A549 treated with RU486 at 1 μM for 4 hours (cell line): ENCODE measurements at places on chromosomes 3 and 15. TPM values are rescaled to one million over a fixed set of nuclear protein-coding genes. Genes with fewer than 3 reads are reported as not detected.

The C3orf80 gene
- total RNA-seq, result 2.0 to 2.9 TPM (median 2.1 TPM) in 5 replicates

The INAFM2 gene
- 5.5 to 6.8 TPM (median 6.7 TPM) in 5 replicates for total RNA-seq

The AP3B2 gene
- total RNA-seq, result 0.49 to 1.5 TPM (median 0.71 TPM) in 5 replicates

The RAD18 gene
- total RNA-seq, result 8.6 to 15.6 TPM (median 15.2 TPM) in 5 replicates

The ALDH1A2 gene
- 0.33 to 0.41 TPM (median 0.40 TPM) in 3 of 5 replicates, not detected in the others for total RNA-seq

The KBTBD8 gene
- total RNA-seq, result 0.08 to 1.1 TPM (median 0.64 TPM) in 5 replicates

The ST3GAL6 gene
- total RNA-seq, result 0.40 to 1.9 TPM (median 0.96 TPM) in 5 replicates

The ACTC1 gene
- 0.14 to 0.48 TPM (median 0.33 TPM) in 5 replicates for total RNA-seq

The GATM gene
- total RNA-seq, result 2.2 to 3.0 TPM (median 2.5 TPM) in 5 replicates

The TMC3 gene
- not detected in 5 replicates for total RNA-seq

The CIDEC gene
- 5.4 to 9.2 TPM (median 6.6 TPM) in 5 replicates for total RNA-seq

The SEMA5B gene
- total RNA-seq, result 0.07 to 0.47 TPM (median 0.28 TPM) in 5 replicates

The CCDC54 gene
- not detected in 5 replicates for total RNA-seq
